ENCODE measurements at places on chromosomes 3 and 15. TPM values are rescaled to one million over a fixed set of nuclear protein-coding genes. Genes with fewer than 3 reads are reported as not detected.

FAM107A gene
- not detected for total RNA-seq

FMN1 gene
- 0.07 TPM for total RNA-seq

DNA sequence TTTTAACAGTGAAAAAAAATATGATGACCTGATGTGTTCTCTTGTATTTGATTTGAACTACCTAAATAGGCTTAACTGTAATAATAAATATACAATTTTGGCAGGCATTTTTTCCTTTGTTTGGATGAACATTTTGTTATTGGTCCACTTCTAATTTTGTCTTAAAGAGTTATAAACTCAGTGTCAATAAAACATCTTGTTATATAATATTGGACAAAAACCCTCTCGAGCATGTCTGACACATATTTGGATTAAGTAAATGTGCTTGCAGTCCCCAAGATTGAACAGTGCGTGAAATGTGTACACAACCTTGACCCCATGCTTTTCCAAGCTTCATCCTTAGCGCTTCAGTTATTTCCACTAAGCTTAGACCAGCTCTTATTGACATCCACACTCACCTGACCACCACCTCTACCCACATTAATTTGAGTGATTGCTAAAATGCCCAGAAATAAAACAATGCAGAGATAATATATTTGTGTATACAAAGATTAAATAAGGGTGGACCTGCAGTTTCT is 131.7 kb upstream of the ZBED2 start:
- H3K27me3 ChIP-seq: no peaks in the 10 kb centered on the region
- H3K4me3 ChIP-seq: no peak overlapping the region
- H3K4me1 ChIP-seq: no peaks in the 10 kb centered on the region
- H3K27ac ChIP-seq: no peak overlapping the region
- peaks cover 8% of the 10 kb centered on the region for H3K36me3 ChIP-seq

DNA sequence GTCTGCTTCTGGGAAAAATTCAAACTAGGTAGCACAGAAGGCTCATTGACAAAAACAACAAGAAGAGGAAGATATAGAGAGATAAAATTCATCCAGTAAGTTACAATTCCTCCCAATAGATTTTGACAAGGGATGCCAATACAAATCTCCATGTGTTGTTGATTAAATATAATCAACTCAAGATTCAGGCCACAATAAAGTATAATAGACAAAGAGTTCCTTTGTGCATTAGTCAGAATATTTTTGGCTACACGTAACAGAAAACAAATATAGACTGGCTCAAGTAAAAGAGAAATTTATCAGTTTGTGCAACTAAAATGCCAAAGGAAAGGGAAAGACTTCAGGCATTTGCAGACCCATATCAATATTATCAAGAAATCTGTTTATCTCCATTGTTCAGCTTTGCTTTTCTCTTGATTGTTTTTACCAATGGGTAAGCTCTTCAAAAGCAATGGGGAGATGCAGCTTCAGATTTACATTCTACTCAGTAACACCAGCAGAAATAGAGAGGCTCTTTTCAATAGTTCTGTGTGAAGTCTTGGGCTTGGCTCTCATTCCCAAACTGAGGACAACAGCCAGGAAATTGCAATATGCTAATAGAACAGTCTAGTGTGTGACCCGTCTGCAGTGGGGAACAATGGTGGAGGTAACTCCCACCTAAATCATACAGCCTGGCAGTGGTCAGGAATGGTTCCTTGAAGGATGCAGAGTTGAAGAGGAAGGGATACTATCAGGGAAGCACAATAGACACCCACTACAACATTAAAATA is 77.6 kb upstream of the PROK2 start:
- H3K4me1 ChIP-seq: peaks cover 4% of the 10 kb centered on the region
- no peak overlapping the region for H3K4me3 ChIP-seq

FBXW12 gene
- total RNA-seq: not detected
